ENCODE measurements at places on chromosomes 16 and 17.

GRCh38 chr16:12240036-12240435 is 263.5 kb downstream of the SNX29 start:
- H3K27ac ChIP-seq = no peak overlapping the region
- no peak overlapping the region for H3K4me3 ChIP-seq
- no peaks in the 10 kb centered on the region for H3K27me3 ChIP-seq
- H3K4me1 ChIP-seq = peaks cover 16% of the 10 kb centered on the region
- DNase-seq = no peak
- H3K36me3 ChIP-seq = no peaks in the 10 kb centered on the region

DNA sequence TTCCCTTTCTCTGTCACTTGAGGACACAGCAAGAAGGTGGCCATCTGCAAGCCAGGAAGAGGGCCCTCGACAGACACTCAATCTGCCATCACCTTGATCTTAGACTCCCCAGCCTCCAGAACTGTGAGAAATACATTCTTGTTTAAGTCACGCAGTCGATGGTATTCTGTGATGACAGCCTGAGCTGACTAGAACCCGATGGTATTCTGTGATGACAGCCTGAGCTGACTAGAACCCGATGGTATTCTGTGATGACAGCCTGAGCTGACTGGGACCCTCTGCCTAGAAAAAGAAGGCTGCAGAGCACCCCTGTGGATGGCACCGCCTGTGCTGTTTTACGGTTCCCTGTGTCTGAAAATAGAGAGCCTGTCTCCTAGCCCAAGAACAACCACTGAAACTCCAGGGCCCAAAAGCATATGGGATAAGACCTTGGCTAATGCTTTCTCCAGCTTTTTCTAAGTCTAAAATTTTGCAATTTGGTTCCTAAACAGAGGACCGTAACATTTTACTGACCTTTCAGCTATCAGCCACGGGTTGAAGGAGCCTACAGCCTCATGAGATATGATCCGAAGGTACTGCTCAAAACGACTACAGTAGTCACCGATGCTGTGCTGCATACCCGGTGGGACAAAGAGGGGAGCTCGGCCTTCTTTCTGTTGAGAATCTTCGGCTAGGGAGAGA is 33.1 kb upstream of the PITPNM3 start:
- no peak overlapping the region for H3K27ac ChIP-seq
- H3K36me3 ChIP-seq = peaks cover 55% of the 10 kb centered on the region
- peaks cover 8% of the 10 kb centered on the region for H3K4me1 ChIP-seq
- H3K27me3 ChIP-seq = no peaks in the 10 kb centered on the region
- H3K4me3 ChIP-seq = no peak overlapping the region

DNA sequence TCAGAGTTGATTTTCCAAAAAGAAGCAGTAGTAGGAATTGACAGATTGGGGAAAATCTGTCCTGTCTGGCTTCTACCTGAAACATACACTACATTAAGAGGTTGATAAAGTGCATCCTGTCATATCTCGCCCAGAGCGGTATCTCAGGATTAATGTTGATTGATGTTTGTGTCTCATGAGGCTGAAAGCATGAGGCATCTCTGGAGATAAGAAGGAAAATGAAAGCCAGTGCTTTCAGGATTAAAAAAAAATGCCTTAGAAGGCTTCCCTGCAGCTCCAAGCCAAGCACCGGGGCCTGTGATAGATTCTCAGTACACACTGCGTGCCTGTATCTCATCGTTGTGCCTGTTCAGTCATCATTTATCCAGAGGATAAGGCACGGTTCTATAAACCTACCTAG is 26.4 kb upstream of the CD300E start:
- peaks cover 9% of the 10 kb centered on the region for H3K27me3 ChIP-seq
- no peak for DNase-seq
- no peaks in the 10 kb centered on the region for H3K4me1 ChIP-seq

DNA sequence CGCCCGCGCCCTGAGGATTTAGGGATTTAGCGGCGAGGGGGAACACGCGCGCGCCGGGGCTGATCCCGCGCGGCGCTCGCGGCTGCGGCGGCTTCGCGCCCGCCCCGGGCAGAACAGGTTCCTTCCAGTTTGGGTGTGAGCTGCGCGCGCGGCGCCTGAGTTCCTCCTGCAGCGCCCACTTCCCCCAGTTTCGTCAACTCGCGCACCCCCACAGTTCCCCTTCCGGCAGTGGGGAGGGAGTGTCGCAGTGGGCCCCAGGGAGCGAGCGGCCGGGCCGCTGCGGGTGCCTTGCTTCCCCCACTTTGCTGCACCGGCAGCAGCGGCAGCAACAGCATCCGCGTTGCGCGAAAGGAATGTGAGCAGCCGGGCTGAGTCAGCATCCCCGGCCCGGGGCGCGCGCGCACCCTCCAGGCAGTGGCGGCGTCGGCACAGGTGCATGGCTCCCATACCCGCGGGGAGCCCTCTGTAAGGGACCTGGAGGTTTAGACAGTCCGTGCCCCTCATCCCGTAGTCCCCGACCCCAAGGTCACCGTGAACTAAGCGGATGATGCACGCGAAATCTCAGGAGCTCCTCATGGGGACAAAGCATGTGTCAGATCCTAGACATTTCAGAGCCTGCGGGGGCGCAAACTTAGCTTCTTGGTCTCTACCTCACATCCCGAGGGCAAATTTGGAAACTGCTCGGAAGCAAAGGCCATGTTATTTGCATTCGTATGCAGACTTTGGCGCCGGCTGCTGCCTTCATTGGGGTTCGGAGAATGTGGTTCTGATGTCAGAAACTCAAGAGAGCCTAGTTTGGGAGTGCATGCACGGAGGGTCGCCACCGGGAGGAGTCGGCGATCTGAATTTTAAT is 767 bp downstream of the ARSG start:
- H3K4me3 ChIP-seq = peak overlapping the region; percentile 82
- peaks cover 48% of the 10 kb centered on the region for H3K4me1 ChIP-seq
- H3K27ac ChIP-seq = no peak overlapping the region
- peaks cover 10% of the 10 kb centered on the region for H3K27me3 ChIP-seq

GRCh38 chr17:79836510-79836971 is 2.7 kb downstream of the CBX4 start:
- H3K36me3 ChIP-seq = peaks cover 4% of the 10 kb centered on the region
- no peak for DNase-seq
- H3K27me3 ChIP-seq = peaks cover 36% of the 10 kb centered on the region
- H3K27ac ChIP-seq = no peak overlapping the region
- H3K4me1 ChIP-seq = peaks cover 8% of the 10 kb centered on the region
- H3K4me3 ChIP-seq = no peak overlapping the region

DNA sequence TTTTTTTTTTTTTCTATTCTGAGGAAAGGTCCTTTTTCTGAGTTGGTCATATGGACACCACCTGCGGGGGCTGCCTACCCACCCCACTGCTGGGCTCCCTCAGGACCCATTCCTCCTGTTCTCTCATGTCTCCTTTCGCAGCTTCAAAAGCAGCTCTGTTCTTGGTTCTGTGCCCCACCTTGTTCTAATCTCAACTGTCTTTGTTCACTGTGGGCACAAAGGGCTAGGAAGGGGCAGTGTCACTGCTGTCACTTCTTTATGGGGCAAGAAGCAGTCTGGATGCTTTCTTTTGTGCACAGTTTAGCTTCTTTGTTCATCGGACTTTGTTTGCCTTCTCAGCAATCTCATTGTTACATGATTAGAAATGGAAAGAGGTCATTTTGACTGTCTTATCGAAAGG is 7.1 kb downstream of the GOSR2 start:
- H3K27me3 ChIP-seq = peaks cover 5% of the 10 kb centered on the region
- H3K4me1 ChIP-seq = peaks cover 21% of the 10 kb centered on the region
- DNase-seq = no peak
- H3K36me3 ChIP-seq = peaks cover 40% of the 10 kb centered on the region

GRCh38 chr16:77789085-77790008 is 983 bp downstream of the VAT1L start:
- no peaks in the 10 kb centered on the region for H3K36me3 ChIP-seq
- peaks cover 8% of the 10 kb centered on the region for H3K4me1 ChIP-seq
- no peak overlapping the region for H3K4me3 ChIP-seq

Measured in endothelial cell (in vitro differentiated cells).